ENCODE measurements at places on chromosomes 6 and 20.

- no peak for DNase-seq
Observed at GRCh38 chr6:29553268-29554057, 6.1 kb downstream of the UBD start.

DNA sequence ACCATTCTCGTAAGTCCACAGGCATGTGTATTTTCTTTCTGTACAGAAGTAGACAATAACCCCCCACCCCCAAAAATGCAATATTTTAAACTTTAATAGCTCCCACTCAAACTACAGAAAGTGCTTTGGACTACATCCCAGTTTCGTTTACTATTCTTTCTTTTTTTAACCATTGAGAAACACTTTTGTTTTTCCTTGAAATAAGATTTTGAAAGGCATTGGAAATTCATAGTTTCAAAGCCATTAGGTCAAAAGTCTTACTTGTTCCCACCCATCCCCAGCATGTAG lies 140.0 kb downstream of the KIF16B start:
- DNase-seq: no peak

- DNase-seq: no peak
Observed at GRCh38 chr20:12790859-12791258, 217.9 kb upstream of the SPTLC3 start.

- no peak for DNase-seq
Observed at GRCh38 chr6:7178280-7178679, 70.5 kb downstream of the RREB1 start.

GRCh38 chr6:131451321-131452144 lies 121.5 kb upstream of the ARG1 start:
- DNase-seq: no peak

GRCh38 chr20:57259121-57259937 lies 7.1 kb downstream of the BMP7 start:
- DNase-seq: no peak

GRCh38 chr6:13484138-13484708 lies 3.2 kb downstream of the GFOD1 start:
- no peak for DNase-seq
